ENCODE measurements at places on chromosomes 4 and X.

- DNase-seq, result no peak
These were observed 160.3 kb upstream of the RASGEF1B start for GRCh38 chr4:81631958-81632441.

- DNase-seq, result no peak
These were observed 18.9 kb upstream of the MSMO1 start for GRCh38 chr4:165308606-165309005.

DNA sequence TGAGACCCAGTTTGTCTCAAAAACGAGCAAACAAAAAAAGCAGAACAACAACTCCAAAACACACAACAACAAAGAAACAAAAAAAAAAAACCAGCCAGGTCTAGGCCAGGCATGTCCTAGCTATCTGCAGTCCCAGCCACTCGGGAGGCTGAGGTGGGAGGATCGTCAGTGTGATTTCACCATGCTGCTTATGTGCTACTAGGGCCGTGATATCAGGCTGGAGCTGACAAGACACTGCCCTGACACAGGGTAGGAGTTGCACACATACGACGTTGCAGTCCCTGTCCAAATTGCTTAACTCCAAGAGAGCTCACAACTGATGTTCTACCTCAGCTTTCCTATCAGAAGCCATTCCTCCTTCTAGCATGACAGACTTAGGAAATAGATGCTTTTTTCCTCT, 204.9 kb downstream of the AASDH start:
- DNase-seq, result no peak

- DNase-seq, result no peak
These were observed 499.5 kb downstream of the SPOCK3 start for GRCh38 chr4:166734797-166735196.

DNA sequence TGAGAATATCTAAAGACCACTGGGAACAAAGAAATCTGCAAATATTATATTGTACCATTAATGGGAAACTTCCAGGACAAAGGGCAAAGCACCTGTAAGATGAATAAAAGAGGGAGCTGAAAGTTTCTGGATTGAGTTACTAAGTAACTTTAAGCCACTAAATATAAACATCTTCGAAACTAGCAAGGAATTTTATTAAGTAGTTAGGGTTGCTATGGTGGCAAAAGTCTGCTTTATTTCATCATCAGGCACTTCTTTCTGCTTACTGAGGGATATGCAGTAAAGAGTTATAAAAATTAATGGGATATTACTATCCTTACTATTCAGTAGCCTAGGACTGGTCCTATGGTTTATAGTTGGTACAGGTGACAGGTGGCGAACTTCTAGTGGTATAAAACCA, 33.0 kb downstream of the SMARCA1 start:
- no peak for DNase-seq

GRCh38 chr4:123976285-123976684, 579.7 kb downstream of the SPRY1 start:
- no peak for DNase-seq

Measured in glomerular endothelial cell (primary cell).